G401 (cell line): ENCODE measurements at places on chromosomes 7 and 10.

DNA sequence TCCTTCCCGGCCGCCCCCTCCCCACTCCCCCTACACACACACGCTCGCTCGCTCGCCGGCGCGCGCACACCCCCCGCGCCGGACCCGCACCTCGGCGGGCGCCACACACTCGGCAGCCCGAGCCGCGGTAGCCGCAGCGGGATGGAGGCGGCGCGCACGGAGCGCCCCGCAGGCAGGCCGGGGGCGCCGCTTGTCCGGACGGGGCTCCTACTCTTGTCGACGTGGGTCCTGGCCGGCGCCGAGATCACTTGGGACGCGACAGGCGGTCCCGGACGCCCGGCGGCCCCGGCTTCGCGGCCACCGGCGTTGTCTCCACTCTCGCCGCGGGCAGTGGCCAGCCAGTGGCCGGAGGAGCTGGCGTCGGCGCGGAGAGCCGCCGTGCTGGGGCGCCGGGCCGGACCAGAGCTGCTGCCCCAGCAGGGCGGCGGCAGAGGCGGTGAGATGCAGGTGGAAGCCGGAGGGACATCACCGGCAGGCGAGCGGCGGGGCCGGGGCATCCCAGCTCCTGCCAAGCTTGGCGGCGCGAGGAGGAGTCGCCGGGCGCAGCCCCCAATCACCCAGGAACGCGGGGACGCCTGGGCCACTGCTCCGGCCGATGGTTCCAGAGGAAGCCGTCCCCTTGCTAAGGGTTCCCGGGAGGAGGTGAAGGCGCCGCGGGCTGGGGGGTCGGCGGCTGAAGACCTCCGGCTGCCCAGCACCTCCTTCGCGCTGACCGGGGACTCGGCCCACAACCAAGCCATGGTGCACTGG is at the start of gene SORCS3:
TSS of gene SORCS3 (plus strand) at position 104 of the 750 bp plus-strand sequence.
- no peak for DNase-seq

DNA sequence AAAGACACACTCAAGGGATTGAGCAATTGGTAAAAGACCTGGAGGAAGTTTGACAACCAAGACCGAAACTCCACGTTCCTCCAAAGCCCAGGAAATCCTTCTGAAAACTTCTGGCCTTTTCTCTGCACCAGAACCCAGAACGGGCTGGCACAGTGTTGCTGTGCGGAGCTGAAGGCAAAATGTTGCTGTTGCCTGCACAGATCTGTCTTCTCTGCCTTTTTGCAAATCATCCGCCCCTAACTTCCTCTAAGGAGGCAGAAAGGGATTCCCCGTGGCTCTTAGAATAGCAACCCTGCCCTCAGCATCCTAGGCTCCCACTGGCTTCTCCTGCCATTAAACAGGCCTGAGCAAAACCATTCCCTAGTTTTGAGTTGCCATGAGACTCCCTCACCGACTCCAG is 44.9 kb downstream of the FIGNL1 start:
- DNase-seq, result no peak

DNA sequence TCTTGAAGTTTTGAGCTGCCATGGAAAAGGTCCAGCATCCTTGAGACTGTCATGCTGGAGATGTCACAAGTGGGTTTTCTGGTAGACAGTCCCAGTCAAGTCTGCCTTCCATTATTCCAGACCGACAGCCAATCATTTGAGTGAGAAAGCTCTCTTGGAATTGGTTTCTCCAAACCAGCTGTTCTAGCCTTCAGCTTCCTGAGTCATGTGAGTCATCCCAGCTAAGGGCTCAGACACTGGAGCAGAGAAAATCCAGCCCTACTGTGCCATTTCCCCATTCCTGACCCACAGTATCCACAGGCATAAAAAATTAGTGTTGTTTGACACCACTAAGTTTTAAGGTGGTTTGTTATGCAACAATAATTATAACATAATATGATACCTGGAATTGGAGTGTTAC is 219.0 kb downstream of the ADRA2A start:
- no peak for DNase-seq

GRCh38 chr7:2244404-2244995 is 2.5 kb downstream of the NUDT1 start:
- DNase-seq, result no peak
